Endothelial cell (in vitro differentiated cells): ENCODE measurements at places on chromosomes 5 and 9. TPM values are rescaled to one million over a fixed set of nuclear protein-coding genes. Genes with fewer than 3 reads are reported as not detected.

DNA sequence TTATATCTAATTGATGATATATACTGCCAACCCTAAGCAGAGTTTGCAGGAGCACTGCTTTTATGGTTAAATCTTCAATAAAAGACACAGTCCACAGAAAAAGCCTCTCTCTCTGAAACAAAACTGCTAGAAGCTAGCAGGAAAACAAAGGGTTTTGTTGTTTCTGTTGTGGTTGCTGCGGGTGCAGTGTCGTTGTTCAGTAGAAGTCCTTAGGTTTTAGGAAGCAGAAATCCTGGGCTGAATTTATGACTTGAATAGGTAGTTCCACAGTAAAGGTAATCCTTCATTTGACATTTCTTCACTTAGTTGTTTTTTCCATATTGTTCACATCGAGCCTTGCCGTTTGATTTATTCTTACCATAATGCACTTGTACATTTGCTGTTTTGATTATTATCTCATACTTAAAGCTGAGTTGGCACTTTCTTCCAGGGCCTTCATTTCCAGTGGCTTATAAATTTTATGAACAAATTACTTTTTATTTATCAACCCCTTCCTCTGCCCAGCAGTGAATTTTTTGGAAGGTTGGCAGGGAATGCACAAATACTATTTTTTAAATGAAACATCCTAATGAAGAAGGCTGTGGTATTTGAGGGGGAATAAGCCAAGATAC lies 209.6 kb upstream of the SLC30A5 start:
- DNase-seq, result no peak

Gene NUTM2G
- not detected for total RNA-seq

Gene HCN1
- not detected for total RNA-seq

Gene LRRC26
- total RNA-seq, result not detected

DNA sequence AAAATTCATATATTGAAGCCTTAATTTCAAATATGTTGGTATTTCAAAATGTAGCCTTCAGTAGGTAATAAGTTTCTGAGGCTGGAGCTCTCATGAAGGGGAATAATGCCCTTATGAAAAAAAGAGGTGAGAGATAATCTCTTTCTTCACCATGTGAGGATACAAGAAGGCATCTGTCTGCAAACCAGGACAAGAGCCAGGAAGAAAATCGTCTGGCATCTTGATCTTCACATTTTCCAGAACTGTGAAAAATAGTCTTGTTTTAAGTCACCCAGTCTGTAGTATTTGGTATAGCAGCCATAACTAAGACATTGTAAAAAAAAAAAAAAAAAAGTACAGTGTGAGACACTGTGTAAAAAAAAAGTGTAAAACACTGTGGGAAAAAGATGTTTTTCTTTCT lies 768.9 kb downstream of the TAF11L14 start:
- no peak for DNase-seq

GRCh38 chr5:176144508-176144907 lies 93.7 kb upstream of the SIMC1 start:
- DNase-seq, result no peak

Gene OR1J2
- total RNA-seq, result not detected

- DNase-seq, result no peak
Observed at GRCh38 chr9:130407916-130408663, 36.7 kb upstream of the ASS1 start.

Gene FOXD4L5
- 0.10 TPM for total RNA-seq
